ENCODE measurements at places on chromosomes 3 and 15.

DNA sequence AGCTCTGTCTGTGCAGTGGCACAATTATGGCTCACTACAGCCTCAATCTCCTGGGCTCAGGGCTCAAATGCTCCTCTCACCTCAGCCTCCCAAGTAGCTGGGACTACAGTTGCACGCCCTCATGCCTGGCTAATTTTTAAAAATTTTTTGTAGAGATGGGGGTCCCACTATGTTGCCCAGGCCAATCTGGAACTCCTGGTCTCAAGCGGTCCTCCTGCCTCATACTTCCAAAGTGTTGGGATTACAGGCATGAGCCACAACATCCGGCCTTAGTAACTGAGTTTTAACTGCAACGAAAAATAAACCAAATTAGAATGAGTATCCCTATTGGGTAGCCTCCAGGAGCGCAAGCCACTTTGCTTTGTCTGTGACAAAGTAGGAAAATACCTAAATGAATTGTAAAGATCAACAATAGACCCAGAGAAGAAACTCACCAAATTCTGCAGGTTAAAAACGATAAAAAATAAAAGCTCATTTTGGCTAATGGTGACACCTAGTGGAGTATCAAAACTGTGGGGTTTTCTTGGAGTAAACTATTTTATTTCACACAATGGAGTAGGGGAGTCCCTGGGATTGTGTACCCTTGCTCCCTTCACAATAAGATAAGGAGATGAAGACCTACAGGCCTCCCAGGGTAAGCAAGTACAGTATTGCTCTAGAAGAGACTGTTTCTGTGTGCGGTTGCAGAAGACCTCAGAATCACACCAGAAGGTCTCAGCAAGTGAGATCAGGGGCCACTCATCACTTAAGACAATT lies 21.0 kb upstream of the CA12 start:
- DNase-seq = no peak

DNA sequence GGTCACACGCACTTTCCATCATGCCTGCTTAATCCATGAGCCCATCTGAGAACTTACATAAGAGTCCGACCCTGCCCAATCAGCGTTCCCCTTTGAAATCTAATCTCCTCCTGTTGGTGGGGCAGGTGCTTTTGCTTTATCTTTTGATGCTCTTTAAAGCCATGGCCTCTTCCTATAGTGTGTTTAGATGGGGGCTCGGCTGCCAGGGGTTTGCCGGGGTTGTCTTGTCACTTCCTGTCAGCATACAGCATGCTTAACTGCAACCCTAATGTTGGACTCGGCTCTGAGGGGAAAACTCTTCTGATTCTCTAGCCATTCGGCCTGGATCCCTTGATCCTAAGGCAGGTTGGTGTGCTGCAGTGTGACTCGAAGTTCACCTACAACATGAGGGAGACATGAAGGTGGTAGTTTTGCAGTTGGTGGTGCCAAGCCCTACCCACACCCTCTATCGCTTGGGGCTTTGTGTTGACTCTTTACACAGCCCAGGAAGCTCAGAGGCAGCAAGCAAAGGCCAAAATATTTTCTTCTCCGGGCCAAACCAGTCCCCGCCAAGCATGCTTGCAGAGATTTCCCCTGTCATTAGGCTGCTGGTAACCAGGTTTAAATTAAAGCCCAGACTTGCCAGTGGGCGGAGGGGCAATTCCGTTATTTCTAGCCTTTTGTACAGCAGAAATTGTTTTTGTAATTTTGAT lies 218.7 kb downstream of the FEZF2 start:
- DNase-seq = no peak

DNA sequence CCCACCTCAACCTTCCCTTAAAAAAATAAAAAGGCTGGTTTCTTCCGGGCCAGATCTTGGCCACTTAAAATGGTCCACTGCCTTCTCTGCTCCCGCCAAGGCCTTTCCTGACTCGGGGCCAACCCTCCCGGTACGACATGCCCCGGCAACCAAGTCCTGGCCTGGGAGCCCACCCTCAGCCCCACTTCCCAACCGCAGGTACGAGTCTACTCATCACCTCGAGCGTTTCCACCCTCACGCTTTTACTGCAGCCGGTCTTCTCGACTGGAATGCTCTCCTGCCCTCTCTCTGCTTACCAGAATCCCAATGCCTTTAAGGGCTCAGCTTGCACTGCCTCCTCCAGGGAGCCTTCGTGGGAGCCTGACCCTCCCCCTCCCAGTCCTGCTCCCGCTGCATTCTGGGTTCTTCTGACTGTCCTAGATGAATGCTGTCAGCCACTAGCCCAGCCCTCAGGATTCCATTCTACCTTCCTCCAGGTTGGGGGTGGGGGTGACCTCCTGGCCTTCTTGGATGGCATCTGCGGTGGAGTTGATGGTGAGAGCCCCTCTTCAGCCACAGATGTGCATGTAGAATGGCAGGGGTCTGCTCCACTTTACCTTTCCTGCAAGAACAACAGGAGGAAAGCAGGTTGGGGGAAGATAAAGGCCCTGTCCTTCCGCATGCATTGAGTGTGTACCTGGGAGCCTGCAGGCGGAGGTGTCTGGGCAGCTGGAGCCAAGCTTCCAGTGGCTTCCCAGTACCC lies 1.1 kb upstream of the CSRNP1 start:
- no peak for DNase-seq

DNA sequence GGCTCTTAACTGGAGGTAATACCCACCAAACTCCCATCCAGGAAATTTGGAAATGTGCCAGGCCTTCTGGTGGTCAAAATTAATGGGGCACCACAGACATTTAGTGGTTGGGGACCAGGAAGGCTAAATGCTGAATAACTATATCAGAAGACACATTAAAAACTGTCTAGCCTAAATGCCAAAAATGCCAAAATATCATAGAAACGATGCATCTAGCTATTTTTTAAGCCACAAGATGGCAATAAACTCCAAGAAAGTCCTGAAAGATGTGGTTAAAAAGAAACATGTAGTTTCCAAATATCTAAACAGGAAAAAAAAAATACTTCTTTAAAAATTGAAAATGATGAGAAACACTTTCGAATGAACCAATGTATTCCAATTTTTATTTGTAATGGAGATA lies 19.9 kb downstream of the CCDC14 start:
- no peak for DNase-seq

GRCh38 chr3:149765762-149766334 lies 13.6 kb upstream of the COMMD2 start:
- no peak for DNase-seq

DNA sequence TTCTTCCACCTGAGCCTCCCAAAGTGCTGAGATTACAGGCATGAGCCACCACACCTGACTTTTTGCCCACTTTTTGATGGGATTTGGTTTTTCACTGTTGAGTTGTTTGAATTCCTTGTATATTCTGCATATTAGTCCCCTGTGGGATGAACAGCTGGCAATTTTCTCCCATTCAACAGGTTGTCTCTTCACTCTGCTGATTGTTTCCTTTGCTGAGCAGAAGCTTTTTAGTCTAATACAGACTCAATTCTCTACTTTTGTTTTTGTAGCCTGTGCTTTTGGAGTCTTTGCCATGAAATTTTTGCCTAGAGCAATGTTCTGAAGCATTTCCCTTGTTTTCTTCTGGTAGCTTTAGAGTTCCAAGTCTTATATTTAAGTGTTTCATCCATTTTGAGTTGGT lies 62.7 kb upstream of the MFGE8 start:
- no peak for DNase-seq

DNA sequence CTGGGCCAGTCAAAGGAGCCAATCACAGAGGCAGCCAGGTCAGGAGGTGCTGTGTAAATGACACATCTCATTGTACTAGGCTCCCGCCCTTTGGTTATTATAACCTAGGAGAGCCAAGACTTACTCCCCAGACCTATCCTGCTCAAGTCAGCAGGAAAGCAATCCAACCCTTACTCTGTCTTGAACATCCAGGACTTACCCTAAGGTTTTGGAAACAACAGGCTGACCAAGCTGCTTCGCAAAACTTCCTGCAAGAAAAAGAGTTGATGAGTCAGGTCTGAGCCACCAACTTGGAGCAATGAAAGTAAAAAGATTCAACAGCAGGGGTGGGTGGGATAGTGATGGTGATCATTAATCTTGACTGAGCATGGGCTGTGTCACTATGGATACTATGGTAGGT lies 144.4 kb downstream of the MYLK start:
- DNase-seq = no peak

DNA sequence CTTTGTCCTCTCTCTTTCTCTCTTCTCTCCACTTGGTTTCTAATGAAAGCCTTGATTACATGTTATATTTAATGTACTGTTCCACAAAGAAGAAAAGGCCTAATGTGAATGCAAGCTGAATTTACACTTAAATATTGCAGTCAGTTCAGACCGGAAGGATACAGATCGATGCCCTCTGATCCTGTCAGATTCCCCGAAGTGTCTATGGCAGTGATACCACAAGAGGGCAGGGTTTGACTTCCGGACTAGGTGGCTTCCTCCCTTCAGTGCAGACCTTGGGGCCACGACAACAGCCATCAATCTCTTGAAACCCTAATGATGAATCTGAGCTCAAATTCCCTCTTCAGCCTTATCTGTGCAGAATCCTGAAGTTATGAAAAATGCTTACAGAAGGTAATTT lies 29.5 kb downstream of the AGTR1 start:
- DNase-seq = no peak

- DNase-seq = no peak
These were observed 359.3 kb downstream of the RORA start for GRCh38 chr15:60869851-60870250.

DNA sequence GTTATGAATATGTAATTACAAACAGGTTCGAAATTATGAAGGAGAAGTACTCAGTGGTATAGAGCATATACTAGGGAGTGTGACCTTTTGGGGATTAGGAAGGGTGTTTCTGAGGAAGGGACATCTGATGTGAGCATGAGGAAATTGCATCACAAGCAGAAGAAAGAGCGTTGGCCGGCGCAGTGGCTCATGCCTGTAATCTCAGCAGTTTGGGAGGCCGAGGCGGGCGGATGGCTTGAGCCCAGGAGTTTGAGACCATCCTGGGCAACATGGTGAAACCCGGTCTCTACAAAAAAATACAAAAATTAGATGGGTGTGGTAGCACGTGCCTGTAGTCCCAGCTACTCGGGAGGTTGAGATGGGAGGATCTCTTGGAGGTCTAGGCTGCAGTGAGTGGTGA lies 6.9 kb downstream of the CMTM7 start:
- no peak for DNase-seq

- no peak for DNase-seq
These were observed 32.6 kb downstream of the LINS1 start for GRCh38 chr15:100569391-100569790.

DNA sequence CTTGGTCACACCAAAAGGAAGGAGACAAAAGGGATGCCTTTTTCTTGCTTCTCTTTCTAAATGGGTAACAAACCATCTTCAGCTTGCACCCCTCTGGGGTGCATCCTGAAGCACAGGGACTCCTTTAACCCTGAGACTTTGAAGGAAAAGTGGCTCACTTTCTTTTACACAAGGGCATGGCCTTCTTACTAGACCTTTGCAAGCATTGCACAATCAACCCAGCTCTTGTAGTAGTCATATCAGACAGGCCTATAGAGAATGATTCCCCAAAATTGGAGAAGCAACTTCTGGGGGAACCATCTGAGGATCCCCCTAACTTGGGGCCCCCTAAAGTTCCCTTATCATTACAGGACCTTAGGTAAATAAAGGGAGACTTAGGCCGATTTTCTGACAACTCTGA lies 56.1 kb upstream of the GK5 start:
- no peak for DNase-seq

DNA sequence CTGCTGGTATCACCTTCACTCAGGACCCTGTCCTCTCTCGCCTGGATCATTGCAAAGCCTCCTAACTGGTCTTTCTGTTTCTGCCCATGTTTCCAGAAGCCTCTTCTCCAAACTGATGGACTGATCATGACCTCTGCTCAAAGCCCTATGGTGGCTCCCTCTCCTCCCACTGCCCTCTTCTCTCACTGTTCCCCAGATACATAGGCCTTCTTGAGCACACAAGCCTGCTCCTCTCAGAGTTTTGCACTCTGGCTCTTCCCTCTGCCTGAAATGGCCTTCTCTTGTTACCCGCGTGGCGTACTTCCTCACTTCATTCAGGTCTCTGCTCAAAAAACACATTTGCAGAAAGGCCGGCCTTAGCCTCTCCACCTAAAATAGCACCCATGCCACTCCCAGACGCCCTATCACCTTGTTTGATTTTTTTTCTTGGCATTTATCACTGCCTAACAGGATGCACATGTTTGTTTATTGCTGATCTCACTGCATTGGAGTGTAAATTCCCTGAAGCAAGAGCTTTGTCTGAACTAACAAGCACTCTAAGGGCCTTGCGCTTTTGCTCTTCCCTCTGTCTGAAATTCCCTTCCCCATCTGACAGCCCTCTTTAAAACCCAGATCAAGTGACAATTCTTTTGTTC lies 1.4 kb upstream of the ETFA start:
- no peak for DNase-seq

- no peak for DNase-seq
These were observed 59.0 kb downstream of the MAGI1 start for GRCh38 chr3:65979731-65980130.

Data from activated CD8-positive, alpha-beta memory T cell treated with anti-CD3 and anti-CD28 coated beads for 1 hour (primary cell).